Hematopoietic multipotent progenitor cell treated with erythropoietin and hydrocortisone succinate and interleukin-3 and kit ligand, for 4 days (in vitro differentiated cells): ENCODE measurements at places on chromosomes 2 and 18.

DNA sequence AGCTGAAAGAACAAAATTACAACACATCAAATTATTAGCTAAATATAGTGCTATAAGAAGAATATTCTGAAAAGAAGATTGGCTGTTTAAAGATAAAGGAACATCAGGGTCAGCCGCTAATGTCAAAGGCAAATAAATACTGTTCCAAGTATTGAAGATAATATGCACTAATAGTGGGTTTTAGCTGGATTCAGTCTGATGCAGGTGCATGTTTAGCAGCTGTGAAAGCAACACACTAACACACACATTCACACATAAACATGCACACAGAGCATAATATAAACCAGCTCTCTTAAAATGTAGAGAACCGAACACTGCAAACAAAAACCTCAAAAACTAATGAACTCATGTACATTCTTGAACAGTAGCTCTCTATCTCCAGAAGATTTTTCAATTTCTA lies 634.6 kb downstream of the ERBB4 start:
- no peak for DNase-seq

GRCh38 chr2:143771939-143772338 lies 642.7 kb downstream of the ARHGAP15 start:
- no peak for DNase-seq

- DNase-seq = no peak
Observed at GRCh38 chr2:48482313-48482712, 47.6 kb upstream of the STON1 start.

- peak; percentile 28 for DNase-seq
Observed at GRCh38 chr18:62935994-62936393, 220.7 kb downstream of the PHLPP1 start.

GRCh38 chr2:68351997-68352396 lies 13.1 kb upstream of the PLEK start:
- peak; percentile 69 for DNase-seq

DNA sequence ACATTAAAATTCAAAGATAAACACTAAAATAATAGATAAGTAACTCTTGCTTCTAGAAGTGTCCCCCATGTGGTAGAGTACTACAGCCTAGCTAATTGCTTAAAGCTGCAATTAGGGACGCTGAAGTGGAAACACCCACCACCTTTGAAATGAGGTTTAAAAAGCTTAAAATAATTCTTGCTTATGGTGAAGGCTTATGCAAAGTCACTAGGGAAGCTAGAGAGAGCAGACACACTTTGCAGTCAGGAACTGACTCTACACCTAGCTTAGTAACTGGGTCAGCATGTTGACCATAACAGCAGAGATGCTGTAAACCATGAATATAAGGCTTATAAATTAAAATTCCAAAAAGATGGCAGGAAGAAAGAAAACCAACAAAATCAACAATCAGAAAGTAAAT lies 65.4 kb upstream of the DSG1 start:
- DNase-seq = no peak

DNA sequence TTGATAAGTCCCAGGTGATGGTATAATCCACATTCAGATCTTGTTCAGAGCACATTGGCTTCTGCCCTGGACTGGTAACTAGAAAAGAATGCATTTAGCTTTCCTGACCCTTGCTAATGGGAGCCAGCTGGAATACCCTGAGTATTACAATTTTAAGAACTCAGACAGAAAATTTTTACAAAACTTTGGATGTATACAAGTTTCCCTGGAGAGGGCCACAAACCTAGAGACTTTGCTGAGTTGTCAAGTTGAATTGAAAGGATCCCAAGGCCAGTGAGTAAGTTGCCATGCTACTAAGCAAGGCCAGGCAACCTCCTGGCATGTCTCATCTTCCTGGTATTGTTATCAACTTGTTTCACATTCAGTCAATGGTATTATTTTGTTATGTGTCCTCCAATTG lies 20.0 kb upstream of the NABP1 start:
- DNase-seq = no peak

DNA sequence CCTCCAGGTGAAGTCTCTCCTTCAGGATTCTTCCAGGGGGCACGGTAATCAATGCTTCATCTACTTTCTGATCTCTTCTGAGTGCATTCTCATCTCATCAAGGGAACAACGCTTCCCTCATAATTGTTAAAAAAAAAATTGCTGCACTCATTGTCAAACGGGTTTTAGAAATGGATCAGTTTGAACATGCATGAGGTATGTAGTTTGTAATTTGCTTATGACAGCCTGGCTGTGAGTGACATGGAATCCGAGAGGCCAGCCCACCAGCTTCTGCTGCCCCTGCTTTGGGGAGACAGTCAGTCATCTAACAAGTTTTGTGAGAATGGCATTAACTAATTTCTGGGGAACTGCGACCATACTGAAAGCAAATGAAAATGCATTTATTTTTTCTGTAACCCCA lies 791.9 kb upstream of the SOX11 start:
- DNase-seq = no peak

DNA sequence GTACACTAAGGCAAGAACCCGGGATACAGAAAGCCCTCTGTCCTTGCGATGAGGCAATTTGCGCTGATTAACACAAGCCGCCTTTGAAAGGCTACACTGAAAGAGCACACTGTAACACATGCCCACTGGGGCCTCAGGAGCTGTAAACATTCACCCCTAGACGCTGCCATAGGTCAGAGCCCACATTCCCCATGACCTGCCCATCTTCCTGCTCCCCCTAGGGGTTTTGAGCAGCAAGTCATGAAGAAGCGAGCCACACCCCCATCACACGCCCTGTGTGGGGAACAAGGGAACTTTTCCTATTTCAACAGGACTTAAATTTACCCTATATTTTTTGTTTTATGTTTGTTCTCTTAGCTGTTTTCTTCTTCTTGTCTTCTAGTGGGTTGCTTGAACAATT lies 47.8 kb upstream of the SLC4A10 start:
- peak; percentile 57 for DNase-seq

- DNase-seq = peak; percentile 81
Observed at GRCh38 chr2:47309472-47309951, 93.4 kb upstream of the MSH2 start.

DNA sequence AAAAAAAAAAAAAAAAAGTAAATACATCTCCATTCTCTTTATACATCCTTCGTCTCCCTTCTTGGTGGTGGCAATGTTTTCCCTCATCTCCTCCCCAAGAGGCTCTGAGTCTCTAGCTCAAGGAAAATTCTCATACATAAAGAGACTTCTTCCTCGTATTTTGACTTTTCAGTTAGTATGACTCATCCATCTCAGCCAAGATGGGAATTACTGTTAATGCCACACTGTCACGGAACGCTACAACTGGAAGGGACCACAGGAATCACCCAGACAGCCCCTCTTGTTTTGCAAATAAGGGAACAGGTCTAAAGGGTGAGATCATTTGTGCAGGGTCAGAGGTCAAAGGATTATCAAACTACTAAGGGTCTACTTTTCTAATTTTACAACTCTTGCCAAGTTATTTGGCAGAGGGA lies 19.5 kb downstream of the NFE2L2 start:
- DNase-seq = no peak

DNA sequence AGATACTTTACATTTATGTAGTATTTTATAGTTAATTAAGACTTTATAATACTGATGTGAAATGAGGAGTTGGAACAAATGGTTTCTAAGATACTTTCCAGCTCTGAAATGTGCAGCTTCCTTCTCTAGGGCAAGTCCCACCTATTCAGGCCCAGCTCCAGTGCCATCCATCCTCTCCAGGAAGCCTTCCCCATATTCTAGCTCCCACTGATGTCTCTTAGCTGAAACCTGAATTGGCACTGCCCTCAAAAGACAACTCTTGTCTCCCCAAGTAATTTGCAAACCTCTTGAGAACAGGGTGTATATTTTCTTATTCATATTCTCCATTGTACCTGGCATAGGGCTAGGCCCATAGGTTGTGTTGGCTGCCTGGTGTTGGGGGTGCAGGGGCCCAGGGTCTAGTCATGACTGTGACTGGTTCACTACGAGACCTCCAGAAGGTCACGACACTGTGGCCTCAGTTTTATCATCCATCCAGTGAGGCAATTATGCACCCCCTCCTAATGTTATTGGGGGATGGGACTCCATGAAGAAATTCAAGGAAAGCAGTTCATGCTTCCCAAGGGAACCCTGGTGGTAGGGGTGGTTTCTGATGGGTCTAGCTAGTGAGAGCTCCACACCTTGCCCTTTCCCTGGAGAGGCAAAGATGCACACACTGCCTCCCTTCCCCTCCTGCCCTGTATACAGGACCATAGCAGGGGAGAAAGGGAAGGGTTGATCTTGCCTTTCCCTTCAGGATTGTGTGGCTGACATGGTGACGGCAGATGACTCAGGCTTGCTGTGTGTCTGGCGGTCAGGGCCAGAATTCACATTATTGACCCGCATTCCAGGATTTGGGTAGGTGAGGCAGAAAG lies 2.8 kb downstream of the WDR54 start:
- DNase-seq = no peak

DNA sequence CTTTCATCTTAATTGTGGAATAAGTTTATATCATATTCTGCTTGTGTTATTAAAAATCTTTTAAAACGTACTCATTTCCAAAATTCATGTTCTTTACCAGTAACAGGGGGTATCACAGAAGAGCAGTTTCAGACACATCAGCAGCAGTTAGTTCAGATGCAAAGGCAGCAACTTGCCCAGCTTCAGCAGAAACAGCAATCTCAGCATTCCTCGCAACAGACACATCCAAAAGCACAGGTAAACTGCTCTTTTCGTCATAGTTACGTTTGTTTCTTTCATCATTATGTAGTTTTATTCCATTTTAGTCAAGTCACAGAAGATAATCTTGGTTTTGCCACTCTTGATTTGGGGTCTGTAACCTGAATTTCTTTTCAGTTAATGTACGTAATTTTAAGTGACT lies 93.5 kb upstream of the KIF5C start:
- no peak for DNase-seq

DNA sequence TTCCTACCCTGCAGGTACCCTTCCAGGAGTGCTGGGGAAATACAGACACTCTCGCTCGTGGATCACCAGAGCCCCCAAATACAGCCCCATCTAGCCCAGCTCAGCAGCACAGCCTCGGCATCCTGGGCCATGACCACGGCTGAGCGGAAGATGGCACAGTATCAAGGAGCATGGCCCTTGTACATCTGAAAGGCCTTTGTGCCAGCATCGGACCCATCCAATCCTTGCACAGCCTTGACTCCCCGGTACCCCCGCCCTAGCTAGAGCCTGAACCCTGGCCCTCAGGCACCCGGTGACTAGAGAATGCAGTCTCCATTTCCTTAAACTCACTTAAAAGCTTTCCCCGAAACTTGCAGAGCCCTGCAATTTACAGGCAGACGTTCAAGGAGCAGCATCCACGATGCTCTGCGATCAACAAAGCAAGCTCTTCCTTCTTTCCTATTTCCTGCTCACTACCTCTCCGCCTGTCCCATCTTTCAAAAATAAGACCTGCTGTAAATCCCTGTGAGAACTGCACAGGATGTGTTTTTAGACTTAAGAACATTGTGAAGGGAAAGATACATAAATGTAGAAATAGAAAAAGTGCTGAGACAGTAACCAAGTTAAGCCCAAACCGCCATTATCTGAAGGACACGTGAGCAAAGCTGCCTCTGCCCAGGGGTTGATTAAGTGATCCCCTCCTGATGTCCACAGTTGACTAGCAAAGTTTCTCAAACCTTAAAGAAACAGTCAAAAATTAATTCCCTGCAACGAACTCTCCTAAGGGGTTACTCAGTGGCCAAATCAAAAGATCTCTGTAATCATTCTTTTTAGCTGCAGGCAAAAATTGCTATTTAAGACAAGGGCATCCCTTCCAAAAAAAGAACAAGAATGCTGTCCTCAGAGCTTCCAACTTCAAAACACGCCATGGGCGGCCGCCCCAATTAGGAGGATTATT lies 48.5 kb downstream of the ZNF516 start:
- peak; percentile 34 for DNase-seq

GRCh38 chr18:76979111-76979751 lies 153.4 kb downstream of the MBP start:
- DNase-seq = no peak

GRCh38 chr2:38323623-38324022 lies 53.5 kb downstream of the ATL2 start:
- DNase-seq = no peak

DNA sequence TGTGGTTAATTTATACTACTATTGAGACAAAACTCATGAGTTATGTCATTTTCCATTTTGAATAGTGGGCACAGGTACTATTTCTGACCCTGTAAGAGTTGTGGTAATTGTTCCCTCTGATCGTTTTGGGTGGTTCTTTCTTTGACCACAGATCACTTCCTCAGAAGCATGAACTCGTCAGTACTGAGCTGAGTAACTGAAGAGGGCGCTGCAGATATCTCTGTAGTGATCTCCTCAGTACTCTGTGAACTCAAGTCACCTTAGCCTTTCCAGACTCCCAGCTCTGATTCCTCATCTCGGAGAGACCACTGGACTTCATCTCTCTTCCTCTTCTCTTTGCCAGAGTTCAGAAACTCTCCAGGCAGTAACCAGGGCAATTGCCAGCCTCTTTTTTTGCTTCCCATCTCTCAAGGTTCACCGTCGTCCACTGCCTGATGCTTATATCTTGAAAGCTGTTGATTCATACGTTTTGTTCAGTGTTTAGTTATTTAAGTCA lies 9.4 kb upstream of the IL1RL1 start:
- peak; percentile 82 for DNase-seq

DNA sequence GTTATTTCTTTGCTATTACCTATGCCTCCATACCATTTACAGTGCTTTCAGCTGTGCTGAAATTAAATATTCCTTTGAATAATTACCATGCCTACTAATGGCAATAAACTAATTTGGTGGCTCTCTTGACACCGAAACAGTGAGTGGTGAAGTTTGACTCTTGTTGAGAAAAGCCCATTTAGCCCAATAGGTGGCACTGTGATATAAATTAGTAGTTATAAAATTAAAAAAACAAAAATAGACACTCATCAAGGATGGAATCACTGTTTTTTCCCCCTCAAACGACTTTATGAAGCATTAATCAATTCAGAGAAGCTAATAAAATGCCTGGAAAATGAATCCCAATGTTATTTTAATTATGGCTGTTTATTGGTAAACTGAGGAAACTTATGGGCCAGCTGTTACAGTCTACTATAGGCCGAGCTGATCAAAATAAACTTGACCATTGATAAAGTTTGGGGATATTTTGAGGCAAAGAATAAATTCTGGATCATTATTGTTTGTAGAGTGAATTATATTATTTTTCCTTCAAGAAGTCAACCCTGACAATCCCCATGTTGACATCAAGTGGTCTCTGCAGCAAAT lies 339.6 kb downstream of the TRIB2 start:
- peak; percentile 46 for DNase-seq

- peak; percentile 90 for DNase-seq
Observed at GRCh38 chr18:45761512-45762114, 37.6 kb downstream of the SLC14A1 start.

GRCh38 chr18:79781331-79781941 lies 16.3 kb upstream of the KCNG2 start:
- DNase-seq = no peak

GRCh38 chr18:56937874-56938430 lies 208.9 kb upstream of the BOD1L2 start:
- no peak for DNase-seq

DNA sequence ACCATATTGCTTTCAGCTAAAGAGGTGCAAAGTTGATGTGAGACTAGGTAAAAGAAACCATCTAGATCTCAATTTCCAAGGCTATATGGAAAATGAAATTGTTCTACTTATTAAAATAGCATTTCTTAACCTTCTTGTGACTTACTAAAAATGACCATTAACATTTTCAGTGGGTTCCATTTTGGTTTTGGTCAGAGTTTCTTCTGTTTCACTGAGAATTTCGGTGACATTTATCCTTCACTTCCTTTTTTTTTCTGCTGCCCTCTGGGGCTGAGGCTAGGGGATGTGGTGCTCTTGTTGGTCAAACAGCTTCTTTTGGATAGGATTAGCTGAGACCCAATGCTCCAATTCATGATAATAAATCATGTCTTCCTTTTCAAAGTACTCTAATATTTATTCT lies 44.3 kb upstream of the REL start:
- no peak for DNase-seq
